ENCODE measurements at places on chromosomes 4 and X. TPM values are rescaled to one million over a fixed set of nuclear protein-coding genes. Genes with fewer than 3 reads are reported as not detected.
A peak's percentile ranks its signal among the peaks of the same experiment; 100 is the strongest.

DNA sequence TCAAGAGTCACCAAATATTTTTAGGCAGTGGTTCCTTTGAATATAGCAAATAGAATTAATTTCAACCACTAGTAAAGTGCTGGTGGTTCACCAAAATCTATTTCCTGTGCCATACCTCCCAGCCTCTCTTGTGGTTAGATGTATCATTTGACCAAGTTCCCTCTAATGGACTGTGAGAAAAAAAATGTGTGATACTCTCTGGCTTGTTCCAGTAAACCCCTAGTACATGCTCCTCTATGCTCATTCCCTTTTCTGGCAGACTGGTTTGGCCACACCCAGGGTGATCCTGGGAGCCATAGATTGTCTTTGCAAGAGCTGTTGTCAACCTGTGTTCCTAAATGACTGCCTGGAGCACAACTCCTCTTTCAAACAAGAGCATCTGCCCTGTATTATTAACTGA, 109.5 kb downstream of the FRAS1 start:
- no peaks in the 10 kb centered on the region for H3K4me1 ChIP-seq
- no peak for DNase-seq
- H3K4me3 ChIP-seq = no peak overlapping the region

- no peaks in the 10 kb centered on the region for H3K27me3 ChIP-seq
- no peaks in the 10 kb centered on the region for H3K36me3 ChIP-seq
- no peaks in the 10 kb centered on the region for H3K4me1 ChIP-seq
These were observed 201.3 kb upstream of the CTSO start for GRCh38 chr4:156154978-156155377.

DNA sequence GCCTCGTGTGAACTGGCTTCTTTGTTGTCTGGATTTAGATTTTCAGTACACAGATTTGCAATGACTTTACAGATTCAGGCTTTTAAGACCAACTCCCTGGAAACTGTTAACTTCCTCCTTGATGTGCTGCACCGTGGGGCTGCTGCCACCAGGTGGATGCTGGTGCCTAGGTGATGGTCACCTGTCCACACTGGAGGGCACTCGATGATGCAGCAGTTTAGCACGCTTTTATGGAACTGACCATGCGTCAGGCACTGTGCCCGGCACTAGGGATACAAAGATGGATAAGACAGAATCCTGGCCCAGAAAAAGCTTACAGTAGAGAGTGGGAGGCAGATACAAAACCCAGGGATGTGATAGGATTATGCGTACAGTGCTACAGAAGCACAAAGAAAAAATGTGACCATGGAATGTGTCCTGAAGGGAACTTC, 180.7 kb downstream of the CEP135 start:
- H3K4me3 ChIP-seq = no peak overlapping the region
- no peaks in the 10 kb centered on the region for H3K36me3 ChIP-seq
- H3K27me3 ChIP-seq = no peaks in the 10 kb centered on the region

DNA sequence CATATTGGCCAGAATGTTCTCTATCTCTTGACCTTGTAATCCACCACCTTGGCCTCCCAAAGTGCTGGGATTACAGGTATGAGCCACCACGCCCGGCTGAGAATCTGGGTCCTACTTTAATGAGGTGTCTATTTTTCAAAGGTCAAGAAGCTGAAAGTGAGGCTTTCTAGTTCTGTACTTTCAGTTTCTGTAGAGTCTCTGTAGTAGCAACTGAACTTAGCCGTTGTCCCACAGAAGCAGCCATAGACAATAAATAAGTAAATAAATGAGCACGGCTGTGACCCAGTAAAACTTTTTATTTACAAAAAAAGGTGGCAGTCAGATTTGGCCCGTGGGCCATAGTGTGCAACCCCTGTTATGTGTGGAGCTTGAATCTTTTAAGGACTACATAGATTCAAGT, 92.0 kb downstream of the FNIP2 start:
- H3K27me3 ChIP-seq = no peaks in the 10 kb centered on the region
- no peak for DNase-seq

- H3K27ac ChIP-seq = no peak overlapping the region
- peak; percentile 29 for DNase-seq
- no peaks in the 10 kb centered on the region for H3K36me3 ChIP-seq
- H3K4me3 ChIP-seq = no peak overlapping the region
- no peaks in the 10 kb centered on the region for H3K27me3 ChIP-seq
These were observed 20.1 kb upstream of the CSF2RA start for GRCh38 chrX:1248331-1249061.

GRCh38 chr4:185039508-185040273, 21.4 kb downstream of the HELT start:
- no peaks in the 10 kb centered on the region for H3K27me3 ChIP-seq
- H3K27ac ChIP-seq = no peak overlapping the region
- H3K4me1 ChIP-seq = no peaks in the 10 kb centered on the region
- H3K36me3 ChIP-seq = no peaks in the 10 kb centered on the region

GRCh38 chr4:6701371-6701770, 7.7 kb downstream of the S100P start:
- H3K27me3 ChIP-seq = no peaks in the 10 kb centered on the region
- no peaks in the 10 kb centered on the region for H3K36me3 ChIP-seq
- no peak overlapping the region for H3K4me3 ChIP-seq
- peaks cover 3% of the 10 kb centered on the region for H3K4me1 ChIP-seq
- H3K27ac ChIP-seq = no peak overlapping the region

FAM47A gene
- not detected for total RNA-seq

GPRASP1 gene
- total RNA-seq = 30.9 TPM

STAP1 gene
- not detected for total RNA-seq

All from thyroid gland (tissue), 4 donors.